ENCODE measurements at places on chromosomes 7 and 10.

DNA sequence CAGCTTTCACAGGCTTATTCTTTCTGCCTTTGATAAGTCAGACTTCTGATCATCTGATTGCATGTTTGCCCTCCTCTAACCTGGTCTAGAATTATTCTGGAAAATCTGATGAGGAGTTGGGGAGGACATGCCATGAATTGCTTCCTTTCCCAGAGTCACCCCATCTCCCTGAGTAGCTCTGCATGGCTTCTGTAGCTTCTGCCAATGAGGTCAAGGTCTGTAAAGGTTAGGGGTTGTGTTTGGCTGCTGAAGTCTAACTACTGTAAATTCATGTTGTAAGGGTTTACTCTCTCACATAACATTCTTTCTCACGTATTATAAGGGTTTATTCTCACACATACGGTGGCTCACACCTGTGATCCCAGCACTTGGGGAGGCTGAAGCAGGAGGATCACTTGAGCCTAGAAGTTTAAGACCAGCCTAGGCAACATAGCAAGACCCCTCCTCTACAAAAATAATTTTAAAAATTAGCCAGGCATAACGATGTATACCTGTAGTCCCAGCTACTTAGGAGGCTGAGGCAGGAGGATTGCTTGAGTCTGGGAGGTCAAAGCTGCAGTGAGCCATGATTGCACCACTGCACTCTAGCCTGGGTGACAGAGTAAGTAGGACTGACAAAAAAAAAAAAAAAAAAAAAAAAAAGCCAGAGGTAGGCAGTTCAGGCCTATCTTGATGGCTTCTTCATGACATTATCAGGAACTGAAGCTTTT is 10.7 kb downstream of the GSTO2 start:
- DNase-seq, result no peak

DNA sequence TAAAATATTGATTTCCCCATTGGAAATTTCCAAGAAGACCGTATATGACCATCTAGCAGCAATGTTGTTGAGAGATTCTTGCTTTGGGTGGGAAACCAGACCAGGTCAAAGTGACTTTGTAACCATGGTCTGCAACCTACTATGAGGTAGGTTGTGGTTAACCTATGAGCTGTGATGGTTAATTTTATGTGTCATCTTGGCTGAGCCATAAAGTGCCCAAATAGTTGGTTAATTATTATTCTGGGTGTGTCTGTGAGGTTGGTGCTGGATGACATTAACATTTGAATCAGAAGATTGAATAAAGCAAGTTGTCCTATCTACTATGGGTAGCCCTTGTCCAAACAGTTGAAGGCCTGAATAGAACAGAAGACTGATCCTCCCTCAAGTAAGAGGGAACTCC is 18.3 kb upstream of the RALA start:
- DNase-seq, result no peak

GRCh38 chr10:69715156-69715898 is 85.3 kb downstream of the FAM241B start:
- DNase-seq, result no peak

DNA sequence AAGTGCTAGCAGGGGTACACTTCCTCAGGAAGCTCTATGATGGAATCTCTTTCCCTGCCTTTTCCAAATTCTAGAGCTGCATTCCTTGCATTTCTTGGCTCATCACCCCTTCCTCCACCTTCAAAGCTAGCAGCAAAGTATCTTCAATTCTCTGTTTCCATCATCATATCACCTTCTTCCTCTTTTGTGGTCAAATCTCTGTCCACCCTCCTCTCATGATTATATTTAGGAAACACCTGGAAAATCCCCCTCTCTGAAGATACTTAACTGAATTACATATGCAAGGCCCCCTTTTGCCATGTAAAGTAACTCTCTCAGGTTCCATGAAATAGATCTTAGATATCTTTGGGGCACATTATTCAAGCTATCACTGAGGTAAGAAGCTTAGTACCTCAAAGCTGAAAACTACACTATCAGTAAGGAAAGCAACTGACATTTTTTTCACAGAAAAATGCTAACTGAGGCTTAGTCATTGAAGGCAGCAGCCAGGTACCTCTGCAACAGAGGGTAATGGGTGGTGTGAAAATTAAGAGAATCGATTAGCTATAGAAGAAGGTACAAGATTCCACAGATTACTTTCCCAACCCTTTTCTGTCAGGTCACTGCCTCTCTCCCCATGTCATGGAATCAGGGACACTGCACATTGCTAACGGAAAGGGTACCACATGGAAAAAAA is 197.3 kb downstream of the MACC1 start:
- no peak for DNase-seq

DNA sequence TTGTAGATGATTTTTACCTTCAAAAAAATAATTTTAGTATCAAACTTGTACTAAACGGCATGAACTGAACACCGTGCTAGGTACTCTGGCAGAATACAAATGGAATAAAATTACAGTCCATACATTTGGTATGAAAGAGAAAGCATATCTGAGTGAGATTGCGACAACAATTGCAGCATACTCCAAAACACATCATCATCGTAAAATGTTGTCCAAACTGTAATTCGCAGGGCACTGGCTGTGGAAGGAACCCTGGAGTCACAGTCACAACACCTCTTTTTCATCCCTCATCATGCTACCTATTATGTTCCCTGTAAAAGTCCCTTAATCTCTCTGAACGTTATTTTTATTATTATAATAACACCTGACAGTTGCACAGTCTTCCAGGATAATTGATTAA is 13.5 kb downstream of the CREM start:
- DNase-seq, result no peak

DNA sequence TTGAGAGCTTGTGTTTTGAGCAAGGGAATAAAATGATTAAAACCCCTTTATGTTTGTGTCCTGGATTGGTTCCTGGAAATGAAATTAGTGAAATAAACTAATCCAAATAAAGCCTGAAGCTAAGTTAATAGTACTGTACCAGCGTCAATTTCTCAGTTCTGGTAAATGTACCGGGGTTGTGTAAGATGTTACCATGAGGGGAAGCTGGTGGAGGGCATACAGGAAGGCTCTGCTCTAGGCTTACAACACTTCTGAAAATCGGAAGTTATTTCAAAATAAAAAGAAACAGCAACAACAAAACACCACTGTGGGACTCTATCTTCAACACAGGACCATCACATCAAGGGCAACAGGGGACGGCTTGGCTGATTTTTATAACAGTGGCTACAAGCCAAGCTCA is 257.0 kb downstream of the CREB5 start:
- DNase-seq, result no peak

- DNase-seq, result no peak
Measured at GRCh38 chr7:74025146-74025545, 2.8 kb upstream of the ELN start.

GRCh38 chr10:93762979-93763391 is 5.2 kb downstream of the LGI1 start:
- no peak for DNase-seq

DNA sequence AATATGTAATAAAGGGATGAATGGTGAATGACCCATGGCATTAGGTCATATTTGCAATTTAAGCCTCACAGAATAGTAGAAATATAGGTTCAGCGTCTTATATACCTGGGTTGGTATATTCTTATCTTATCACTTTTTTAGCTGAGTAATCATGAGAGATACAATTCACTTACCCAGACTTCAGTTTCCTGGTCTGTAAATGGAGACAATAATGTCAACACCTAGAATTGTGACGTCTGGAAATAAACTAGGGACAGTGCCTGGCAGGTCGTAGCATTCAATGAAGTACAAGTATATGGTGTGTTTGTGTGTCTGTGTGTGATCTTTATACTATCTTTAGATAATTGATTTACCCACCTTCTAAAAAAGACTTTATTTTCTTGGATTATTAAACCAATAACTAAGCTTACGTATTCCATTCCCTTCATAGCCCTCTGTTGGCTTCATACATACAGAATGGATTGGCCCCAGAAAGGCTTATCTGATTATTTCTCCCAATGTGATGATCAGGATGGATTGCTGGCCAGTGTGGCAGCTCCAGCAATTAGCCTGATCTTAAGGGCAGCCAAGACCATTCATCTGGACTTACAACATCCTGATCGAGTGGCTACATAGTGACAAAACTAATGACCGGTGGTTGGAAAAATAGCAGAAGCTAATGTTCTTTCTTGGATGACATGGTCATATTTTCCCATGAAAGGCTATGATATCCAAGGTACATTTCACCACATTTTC is 121.2 kb upstream of the NPVF start:
- DNase-seq, result no peak

DNA sequence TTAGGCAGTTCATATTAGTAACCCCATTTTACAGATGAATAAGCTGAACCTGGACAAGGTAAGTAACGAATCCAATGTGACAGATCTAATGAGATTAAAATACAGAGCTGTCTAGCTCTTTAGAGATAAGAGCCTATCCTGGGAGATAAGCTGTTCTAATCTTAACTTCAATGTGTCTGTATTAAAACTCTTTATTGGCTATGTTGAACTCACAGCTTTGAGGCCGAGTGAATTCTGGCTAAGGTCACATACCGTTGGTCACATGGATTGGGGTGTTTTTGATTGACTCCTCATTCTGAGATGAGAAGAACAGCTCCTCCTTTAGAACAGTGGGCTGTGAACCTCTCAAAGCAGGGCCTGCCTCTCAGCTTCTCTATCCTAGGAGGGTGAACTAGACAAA is 113.4 kb upstream of the EEPD1 start:
- no peak for DNase-seq

DNA sequence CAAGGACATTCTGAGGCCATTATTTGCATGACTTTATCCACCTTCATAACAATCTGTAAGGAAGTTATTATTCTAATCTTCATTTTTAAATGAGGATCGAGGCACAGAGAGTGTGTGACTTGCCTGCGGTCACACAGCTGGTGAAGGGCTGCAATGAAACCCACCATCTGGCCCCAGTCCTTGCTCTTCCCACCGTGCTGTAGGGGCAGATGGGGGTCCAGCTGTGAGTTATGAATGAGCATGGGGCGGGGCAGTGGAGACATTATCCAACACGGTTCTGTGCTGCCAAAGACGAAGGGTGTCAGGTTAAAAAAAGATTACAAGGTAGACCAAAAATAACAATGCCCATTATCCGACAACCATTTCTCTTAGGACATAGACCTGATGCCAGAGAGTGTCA is 417.5 kb upstream of the MGMT start:
- no peak for DNase-seq

DNA sequence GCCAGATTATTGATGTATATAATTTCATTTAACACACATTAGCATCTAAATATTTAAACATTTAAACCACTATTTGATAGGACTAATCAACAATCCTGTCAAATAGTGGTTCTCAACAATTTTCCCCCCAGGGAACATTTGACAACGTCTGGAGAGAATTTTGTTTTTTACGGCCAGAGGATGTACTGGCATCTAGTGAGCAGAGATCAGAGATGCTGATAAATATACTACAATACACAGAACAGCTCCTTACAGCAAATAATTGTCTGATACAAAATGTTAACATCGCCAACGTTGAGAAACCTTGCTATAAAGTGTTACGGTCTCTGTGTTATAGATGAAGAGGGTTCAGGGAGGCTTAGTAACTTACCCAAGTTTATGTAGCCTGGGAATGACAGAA is 25.0 kb upstream of the TMEM229A start:
- no peak for DNase-seq

GRCh38 chr10:33612551-33612950 is 278.1 kb upstream of the NRP1 start:
- no peak for DNase-seq

- no peak for DNase-seq
Measured at GRCh38 chr7:84697506-84697905, 489.4 kb downstream of the SEMA3D start.

DNA sequence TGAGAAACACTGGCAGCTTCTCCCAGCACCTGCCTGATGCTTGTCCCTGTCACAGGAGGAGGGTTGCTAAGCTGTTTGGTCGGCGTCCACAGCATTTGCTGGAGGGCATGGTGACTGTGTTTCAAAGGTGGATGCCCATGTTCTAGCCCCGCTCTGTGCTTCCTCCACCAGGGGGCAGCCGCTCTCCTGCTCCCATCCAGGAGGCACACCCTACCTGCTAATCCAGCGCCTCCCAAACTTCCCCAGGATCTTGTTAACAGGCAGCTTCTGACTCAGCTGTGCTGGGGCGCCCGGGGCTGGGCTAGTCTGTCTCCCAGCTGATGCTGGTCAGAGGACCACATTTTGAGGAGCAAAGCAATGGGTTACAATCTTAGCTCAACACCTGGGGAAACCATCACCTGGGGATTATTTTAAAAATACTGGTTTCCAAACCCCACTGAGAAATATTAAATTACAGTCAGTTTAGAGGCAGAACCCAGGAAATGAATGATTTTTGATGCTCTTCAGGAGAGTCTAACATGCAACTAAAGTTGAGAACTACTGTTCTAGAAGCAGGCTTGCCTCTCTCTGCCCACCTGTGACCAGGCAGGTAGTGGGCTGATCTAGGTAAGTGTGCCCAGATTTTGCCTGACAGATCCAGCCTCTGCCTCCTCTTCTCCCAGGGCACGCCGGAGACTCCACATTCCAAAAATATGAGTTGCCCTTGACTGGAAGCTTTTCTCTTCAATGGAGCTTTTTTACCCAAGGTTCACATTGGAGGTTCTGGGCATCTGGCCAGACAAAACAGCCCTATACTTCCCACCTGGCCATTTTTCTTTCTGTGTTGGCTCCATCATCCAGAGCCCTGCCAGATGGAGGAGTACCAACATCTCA is 92.7 kb upstream of the GPR26 start:
- DNase-seq, result peak; percentile 1

GRCh38 chr10:53361281-53361680 is 588.7 kb upstream of the MBL2 start:
- DNase-seq, result no peak

- DNase-seq, result peak; percentile 35
Measured at GRCh38 chr10:113704637-113705343, 25.1 kb downstream of the CASP7 start.

DNA sequence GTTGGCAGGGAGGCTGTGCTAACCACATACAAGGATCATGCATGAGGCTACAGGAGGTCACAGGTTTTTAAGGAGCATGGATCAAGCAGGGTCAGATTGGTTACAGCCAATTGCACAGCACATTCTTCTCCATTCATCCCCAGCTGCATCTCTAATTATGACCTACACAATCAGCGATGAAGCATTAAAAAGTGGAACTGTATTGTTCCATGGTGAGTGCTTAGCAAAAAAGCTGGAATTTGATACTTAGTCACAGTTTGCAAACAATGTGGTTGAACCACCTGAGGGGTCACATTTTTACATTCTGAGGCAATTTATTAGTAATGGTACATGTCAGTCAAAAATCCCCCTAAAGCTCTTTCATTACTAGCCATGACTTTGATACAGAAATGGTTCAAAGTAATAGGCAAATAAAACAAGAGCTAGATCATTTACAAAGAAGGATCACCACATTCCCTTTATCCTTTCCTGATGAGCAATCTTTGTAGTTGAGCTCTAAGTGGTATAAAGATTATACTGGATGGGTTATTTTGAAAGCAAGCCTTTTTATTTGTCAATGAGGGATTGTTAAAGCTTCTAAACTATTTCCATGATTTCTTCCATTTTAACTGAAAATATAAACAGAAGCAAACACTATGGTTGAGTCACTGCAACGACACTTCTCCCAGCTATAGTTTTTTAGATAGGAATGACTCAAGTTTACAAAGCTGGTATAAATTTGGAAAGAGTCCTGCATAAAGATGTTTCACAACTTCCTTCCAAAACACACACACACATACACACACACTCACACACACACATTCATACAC is 217.8 kb upstream of the SEMA3A start:
- no peak for DNase-seq

GRCh38 chr10:3406556-3406955 is 234.0 kb upstream of the PITRM1 start:
- DNase-seq, result no peak
